ENCODE measurements at places on chromosomes 2 and 18. TPM values are rescaled to one million over a fixed set of nuclear protein-coding genes. Genes with fewer than 3 reads are reported as not detected.

The ERBB4 gene
- under 0.01 TPM for total RNA-seq

The TSN gene
- 51.1 TPM for total RNA-seq

The CAMKMT gene
- total RNA-seq, result 7.6 TPM

The ABCA12 gene
- not detected for total RNA-seq

The CDH2 gene
- total RNA-seq, result 107 TPM

The EMILIN1 gene
- total RNA-seq, result 328 TPM

The LINC00305 gene
- total RNA-seq, result not detected

The SOCS6 gene
- 51.1 TPM for total RNA-seq

The ANKRD30B gene
- 0.55 TPM for total RNA-seq

The OSR1 gene
- 3.9 TPM for total RNA-seq

The BCS1L gene
- 49.9 TPM for total RNA-seq

The PSTPIP2 gene
- 3.1 TPM for total RNA-seq

The KIAA2012 gene
- not detected for total RNA-seq

The UGT1A8 gene
- 0.12 TPM for total RNA-seq

Measured in uterine smooth muscle cell (primary cell).